NCI-H2107 (cell line): ENCODE measurements at places on chromosomes 12 and 14.

GRCh38 chr14:31096255-31096654, 70.1 kb upstream of the STRN3 start:
- DNase-seq = no peak

DNA sequence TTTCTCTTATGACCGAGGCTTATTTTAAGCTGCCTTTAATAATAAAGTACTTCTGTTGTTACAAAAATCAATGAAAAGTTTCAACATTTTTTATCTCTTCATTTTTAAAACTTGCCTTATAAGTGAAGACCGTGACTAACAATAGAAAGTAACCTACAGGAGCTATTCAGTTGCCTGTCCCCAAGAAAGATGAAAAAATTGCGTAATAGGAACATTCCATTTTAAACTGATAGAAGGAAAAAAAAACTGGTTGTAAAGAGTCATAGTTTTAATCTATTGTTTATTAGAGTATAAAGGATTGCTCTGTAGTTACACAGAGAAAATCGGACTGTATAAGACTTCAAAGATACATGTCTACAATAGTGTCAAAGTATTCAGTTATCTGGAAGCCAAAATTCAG, 83.3 kb downstream of the DAAM1 start:
- DNase-seq = no peak

DNA sequence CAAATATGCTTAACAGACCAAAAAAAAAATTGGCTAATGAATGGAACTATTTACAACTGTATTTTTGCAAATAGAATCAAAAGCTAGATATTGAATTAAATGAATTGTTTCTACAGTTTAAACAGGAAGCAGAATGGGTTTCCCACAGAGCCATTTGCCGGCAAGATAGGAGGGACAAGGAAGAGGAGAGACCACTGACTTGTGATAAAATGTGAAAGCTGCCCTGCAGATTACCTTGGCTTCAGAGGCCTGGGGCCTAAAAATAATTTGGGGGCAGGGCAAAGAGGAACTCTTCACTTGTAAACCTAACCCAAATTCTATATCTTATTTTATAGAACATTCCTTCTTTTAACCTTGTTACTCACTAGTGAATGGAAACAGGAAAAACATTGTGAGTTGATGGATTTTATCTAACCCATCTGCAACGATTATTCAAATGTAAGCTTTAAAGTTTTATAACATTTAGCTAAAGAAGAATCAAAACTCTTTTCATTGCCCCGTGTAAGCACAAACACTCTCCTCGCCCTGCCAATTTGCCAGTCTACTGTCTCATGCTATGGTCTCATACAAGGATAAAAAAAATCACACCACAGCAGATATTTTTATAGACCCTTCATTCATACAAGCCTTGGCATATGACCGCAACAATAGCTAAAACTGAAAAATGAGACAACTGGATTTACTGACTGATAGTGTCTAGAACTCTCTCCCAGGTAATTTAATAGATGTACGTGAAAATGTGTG, 49.5 kb upstream of the MDM1 start:
- no peak for DNase-seq

- DNase-seq = no peak
These were observed at the start of gene PDZRN4 for GRCh38 chr12:41188058-41188840. Gene PDZRN4, plus strand, starts transcription at chr12:41188320.

GRCh38 chr12:21428241-21428640, 9.2 kb upstream of the PYROXD1 start:
- no peak for DNase-seq

GRCh38 chr12:118145113-118145797, 9.3 kb downstream of the PEBP1 start:
- no peak for DNase-seq

GRCh38 chr12:123532019-123532418, 1.5 kb downstream of the RILPL1 start:
- no peak for DNase-seq

GRCh38 chr12:112937741-112938719, at the start of gene OAS3:
Gene OAS3, plus strand, starts transcription at chr12:112938474. Its CDS starts 57 bp downstream, at chr12:112938531.
- peak; percentile 39 for DNase-seq

- DNase-seq = no peak
These were observed 205.7 kb upstream of the HMGA2 start for GRCh38 chr12:65618588-65618987.

GRCh38 chr12:77837876-77838291, 7.2 kb downstream of the NAV3 start:
- DNase-seq = no peak

- no peak for DNase-seq
These were observed 52.4 kb downstream of the BRMS1L start for GRCh38 chr14:35878272-35879150.

- no peak for DNase-seq
These were observed 59.0 kb upstream of the RERGL start for GRCh38 chr12:18148961-18149360.

- no peak for DNase-seq
These were observed 100.5 kb downstream of the TBX5 start for GRCh38 chr12:114305446-114305845.

GRCh38 chr14:20836668-20837338, 34.2 kb upstream of the RNASE1 start:
- DNase-seq = no peak

DNA sequence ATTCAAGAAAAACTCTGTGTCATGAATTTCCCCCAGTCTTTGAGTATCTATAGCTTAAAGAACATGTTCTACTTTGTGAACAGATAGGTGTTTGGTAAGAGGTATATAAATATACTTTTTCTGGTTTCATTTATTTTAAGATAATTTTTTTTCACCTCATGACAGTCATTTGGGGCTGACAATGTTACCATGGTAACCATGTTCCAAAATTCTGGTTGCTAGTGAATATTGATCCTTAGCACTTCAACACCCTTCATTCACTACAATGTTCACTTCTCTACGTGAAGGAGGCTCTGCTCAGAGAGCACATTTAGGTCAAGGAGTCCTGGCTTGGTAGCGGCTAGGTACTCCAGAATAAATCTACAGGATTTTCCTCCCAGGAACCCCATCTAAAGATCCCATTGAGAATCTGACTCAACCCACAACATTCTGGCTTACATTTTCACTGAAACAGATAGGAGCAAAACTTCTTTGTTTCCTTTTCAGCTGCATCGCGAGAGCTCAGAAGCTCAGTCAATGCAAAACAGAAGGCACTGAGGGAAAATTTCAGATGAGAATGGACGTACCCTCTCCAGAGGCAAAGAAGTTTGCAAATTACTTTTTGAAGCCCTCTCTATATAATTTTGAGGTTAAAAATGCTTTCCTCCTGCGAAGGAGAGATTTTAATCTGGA, 93.6 kb downstream of the ARF6 start:
- no peak for DNase-seq

DNA sequence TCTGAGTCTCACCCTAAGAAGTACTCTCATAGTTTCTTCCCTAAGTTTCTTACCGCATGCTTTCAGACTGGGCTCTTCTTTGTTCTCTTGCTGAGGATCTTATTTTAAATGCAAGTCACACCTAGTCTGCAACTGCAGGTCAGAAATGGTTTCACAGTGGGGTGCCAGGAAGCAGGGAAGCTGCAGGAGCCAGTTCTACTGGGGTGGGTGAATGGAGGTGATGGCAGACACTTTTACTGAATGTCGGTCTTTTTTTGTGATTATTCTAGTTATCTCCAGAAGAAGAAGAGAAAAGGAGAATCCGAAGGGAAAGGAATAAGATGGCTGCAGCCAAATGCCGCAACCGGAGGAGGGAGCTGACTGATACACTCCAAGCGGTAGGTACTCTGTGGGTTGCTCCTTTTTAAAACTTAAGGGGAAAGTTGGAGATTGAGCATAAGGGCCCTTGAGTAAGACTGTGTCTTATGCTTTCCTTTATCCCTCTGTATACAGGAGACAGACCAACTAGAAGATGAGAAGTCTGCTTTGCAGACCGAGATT, 1.7 kb downstream of the FOS start:
- no peak for DNase-seq

DNA sequence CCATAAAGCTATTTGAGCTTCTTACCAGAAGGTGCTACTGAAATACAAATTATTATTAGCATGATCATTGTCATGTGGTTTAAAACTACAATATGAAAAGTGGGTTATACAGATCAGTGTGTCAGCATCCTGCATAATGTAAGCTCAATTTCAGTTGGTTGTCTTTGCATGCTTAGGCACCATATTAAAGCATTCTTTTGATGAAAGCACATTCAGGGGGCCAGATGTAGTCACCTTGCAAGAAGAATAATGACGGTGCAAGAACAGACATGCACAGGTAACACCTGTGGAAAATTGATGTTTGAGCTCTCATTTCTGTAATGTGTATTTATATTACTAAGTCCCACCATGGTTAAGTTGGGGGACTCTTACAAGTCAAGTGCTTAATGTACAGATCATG, 123.9 kb downstream of the PAX9 start:
- DNase-seq = no peak

DNA sequence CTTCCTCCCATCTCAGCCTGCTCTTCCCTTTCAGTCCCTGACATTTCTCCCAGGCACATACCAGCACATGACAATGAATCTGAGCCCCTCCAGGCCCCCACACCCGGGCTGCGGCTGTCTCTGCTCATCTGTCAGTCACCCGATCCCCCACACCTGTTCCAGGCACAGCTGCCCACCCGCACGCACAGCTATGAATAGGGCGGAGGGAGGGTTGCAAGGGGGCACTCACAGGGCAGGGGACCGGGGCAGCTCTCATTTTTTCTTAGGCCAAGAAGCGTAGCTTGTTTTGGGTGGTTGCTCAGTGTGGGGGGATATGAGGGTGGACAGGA, 43.7 kb upstream of the TSPAN9 start:
- no peak for DNase-seq

GRCh38 chr14:22168092-22168955, 420.7 kb downstream of the DAD1 start:
- DNase-seq = no peak

DNA sequence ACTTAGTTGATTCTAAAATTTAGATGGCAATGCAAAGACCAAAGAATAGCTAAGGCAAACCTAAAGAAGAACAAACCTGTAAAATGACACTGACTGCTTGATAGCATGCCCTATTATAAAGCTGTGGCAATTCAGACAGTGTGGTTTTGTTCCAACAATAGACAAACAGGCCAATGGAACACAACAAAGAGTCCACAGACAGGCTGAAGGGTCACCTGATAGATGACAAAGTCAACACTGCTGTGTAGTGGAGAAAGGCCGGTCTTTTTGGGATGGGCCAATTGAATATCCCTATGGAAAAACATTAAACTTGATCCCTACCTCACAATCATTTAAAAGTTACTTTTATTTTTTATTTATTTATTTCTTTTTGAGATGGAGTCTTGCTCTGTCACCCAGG, 33.8 kb upstream of the SLC25A3 start:
- no peak for DNase-seq

- peak; percentile 60 for DNase-seq
These were observed 556.7 kb upstream of the FBXO33 start for GRCh38 chr14:39988939-39989338.
